AG09309 (cell line): ENCODE measurements at places on chromosomes 4 and X.

- no peak for DNase-seq
Measured at GRCh38 chrX:40263014-40263560, 165.3 kb upstream of the BCOR start.

DNA sequence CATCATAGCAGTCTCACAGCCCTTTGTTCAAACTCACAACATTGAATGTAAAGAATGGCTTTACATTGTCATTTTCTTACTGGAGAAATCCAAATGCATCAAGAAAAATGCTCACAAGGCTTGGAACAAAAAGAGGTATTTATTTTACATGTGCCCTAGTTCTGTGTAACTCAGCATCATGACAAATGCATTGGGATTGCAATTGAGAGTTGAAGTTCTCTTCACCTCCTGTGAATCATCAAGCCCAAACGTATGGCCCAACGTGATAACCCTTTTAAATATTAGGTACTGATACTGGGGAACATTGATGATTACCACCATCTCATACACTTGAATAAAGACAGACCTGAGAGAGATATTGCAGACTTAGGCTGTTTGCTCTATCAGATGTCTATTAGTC is 61.6 kb downstream of the GASK1B start:
- DNase-seq: no peak

- DNase-seq: no peak
Measured at GRCh38 chr4:16916719-16917337, 18.4 kb upstream of the LDB2 start.

- no peak for DNase-seq
Measured at GRCh38 chrX:68824152-68824433, 4.7 kb upstream of the EFNB1 start.

- DNase-seq: peak; percentile 18
Measured at GRCh38 chr4:183563874-183564273, 59.0 kb downstream of the ING2 start.

DNA sequence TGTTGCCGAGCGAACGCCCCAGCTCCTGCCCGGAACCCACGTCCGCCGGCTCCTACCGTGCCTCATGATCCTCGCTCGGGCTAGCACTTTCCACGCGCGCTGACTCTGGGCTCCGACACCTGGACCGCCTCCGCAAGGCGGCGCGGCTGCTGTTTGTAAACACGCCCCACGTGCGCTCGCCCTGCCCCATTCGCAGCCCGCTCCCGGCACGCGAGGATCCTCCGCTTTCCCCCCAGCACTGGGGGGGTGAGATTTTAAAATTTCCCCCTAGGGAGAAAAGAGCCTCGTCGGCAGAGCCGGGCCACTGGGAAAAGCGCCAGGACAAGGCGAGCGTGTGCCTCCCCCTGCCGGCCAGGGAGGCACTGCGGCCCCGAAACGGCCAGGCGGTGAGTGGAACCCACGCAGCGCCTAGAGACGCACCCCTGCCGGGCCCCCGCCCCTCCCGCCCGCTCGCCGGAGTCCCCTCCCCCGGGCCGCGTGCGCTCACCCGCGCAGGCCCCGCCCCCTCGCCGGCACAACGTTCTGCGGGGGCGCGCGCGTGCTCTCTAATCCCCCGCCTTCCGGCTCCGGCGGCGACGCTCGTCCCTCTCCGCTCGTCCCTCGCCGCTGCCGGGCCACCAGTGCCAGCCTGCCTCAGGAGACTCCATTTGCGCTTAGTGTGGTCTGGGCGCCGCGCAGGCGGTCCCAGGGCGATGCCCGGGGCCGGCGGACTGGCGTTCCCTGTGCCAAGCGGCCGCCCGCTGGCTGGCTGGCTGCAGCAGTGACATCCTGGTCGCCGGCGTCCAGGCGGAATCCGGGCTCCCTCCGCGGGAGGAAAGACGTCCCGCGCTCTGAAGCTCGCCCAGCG is at the start of gene TIGD2:
Gene TIGD2, plus strand, starts transcription at position 548 of the 847 bp plus-strand sequence. CDS start 1,442 bp downstream, outside the sequence.
- DNase-seq: peak; percentile 37

GRCh38 chrX:40086569-40087335 is 11.0 kb downstream of the BCOR start:
- no peak for DNase-seq

GRCh38 chr4:52358883-52359321 is 300.2 kb downstream of the USP46 start:
- DNase-seq: no peak

DNA sequence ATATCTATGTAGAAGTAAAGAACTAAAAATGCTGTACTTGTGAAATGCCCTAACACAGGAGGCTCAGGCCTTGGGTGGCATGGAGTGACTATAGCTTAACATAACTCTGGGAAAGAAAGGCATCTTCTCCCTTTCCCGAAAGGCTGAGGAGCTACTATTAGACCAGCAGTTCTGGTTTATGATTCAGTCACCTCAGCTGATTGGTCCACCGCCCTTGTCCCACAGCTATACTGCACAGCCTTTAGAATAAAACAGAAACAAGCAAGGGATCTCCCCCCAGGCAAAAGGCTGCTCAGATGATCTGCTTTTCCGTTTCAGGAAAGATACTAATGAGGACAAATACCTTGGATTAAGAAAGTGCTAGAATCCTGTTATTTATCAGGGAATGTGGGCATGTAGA is 171.3 kb downstream of the SNCA start:
- DNase-seq: no peak

GRCh38 chr4:41143311-41144039 is 70.9 kb downstream of the APBB2 start:
- DNase-seq: peak; percentile 96

- DNase-seq: no peak
Measured at GRCh38 chrX:56761167-56761566, 32.1 kb downstream of the NBDY start.

DNA sequence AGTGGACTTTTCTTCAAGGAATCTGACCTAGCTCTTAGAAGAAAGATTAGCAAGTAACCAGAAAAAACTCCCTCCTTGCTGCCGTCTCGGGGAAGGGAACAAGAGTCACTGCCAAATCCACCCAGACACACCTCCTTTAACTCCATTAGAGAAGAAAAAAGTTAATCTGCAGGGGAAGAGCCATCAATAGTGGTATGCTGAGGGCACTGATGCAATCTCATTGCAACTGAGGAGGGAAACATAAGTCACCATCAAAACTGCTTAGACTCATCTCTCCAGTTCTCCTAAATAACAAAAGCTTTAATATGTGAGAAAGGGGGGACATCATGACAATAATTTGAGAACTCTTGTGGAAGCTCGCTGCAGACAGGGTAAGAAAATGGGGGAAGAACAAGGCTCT is 49.3 kb upstream of the MAGED4B start:
- DNase-seq: no peak

DNA sequence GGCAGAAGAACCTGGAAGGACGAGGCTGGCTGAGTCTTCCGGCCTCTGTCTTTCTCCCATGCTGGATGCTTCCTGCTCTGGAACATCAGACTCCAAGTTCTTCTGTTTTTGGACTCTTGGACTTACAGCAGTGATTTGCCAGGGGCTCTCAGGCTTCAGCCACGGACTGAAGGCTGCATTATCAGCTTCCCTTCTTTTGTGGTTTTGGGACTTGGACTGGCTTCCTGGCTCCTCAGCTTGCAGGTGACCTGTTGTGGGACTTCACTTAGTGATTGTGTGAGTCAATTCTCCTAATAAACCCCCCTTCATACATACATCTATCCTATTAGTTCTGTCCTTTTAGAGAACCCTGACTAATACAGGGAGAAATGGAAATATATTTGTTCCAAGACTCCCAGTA is 265.8 kb downstream of the PCDH18 start:
- no peak for DNase-seq

- DNase-seq: no peak
Measured at GRCh38 chr4:4618847-4619246, 77.0 kb upstream of the STX18 start.

DNA sequence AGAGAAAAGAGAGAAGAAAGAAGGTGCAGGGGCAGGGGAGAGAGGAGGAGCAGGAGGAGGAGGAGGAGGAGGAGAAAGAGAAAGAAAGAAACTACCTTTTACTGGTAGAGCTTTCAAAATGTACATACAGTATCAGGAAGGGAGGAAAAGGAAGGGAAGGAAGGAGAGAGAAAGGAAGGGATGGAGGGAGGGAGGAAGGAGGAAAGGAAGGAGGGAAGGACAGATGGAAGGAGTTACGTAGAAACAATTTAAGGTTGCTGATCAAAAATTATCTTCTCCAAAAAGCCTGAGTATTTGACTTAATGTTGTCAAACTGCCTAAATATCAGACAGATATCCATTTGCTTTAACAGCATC is 13.4 kb downstream of the TBC1D9 start:
- DNase-seq: no peak

- DNase-seq: no peak
Measured at GRCh38 chr4:77149789-77150188, 7.2 kb upstream of the CCNG2 start.

- DNase-seq: no peak
Measured at GRCh38 chr4:4673070-4673469, 131.2 kb upstream of the STX18 start.

- peak; percentile 85 for DNase-seq
Measured at GRCh38 chr4:53478671-53479456, 101.4 kb downstream of the FIP1L1 start.

DNA sequence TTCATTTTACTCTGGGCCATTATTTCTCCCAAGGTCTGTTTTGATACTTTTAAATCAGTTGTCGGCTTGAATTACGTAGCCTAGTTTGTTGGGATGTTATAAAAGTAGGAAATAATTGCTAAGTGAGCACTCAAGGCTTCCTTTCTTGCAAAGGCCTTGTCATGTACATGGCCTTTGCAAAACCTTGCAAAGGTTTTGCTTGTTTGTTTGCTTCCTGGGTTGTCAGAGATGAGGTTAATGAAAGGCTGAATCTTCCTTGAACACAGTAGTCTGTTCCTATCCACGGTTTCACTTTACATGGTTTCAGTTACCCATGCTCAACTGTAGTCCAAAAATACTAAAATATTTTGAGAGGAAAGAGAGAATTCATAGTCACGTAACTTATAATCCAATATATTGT is 113.5 kb downstream of the NAA11 start:
- DNase-seq: no peak

GRCh38 chrX:131801066-131801465 is 222.0 kb upstream of the STK26 start:
- DNase-seq: no peak

DNA sequence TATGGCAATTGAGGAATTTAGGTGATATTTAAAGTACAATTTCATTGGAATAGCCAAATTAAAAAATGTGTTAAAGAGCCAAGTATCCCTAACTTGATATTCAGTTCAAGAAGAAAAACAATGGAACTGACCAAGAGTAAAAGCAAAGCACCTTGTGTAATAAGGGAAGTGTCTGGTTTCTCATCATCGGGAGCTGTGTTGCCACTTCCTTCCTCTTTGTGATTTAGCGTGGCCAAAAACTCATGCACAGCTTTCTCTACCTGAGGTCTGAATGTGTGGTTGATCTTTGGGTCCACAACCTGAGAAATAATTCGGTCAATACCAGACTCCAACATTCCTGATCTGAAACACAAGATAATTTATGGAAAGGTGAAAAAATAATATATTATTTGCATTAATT is 12.4 kb downstream of the BOD1L1 start:
- DNase-seq: no peak

- no peak for DNase-seq
Measured at GRCh38 chr4:143344774-143345173, 8.1 kb downstream of the GAB1 start.

DNA sequence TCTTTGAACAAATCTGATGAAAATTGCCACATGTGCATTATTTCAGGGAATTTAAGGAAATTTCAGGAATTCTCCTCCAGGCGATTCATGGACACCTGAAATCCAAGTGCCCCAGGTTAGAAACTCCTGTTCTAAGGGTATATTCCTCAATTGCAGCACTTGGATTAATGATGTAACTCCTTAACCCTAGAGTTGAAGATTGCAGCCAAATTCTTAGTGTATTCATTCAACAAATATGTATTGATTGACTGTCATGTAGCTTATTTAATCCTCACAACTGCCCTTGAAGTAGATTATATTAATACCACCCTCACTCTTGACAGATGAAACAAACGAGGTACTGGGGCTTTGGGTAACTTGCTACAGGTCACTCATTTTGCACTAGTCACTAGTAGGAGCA is 11.3 kb downstream of the CETN2 start:
- no peak for DNase-seq

- DNase-seq: no peak
Measured at GRCh38 chrX:153509592-153509991, 7.8 kb upstream of the ATP2B3 start.

- no peak for DNase-seq
Measured at GRCh38 chr4:134687646-134688628, 486.3 kb upstream of the PABPC4L start.

DNA sequence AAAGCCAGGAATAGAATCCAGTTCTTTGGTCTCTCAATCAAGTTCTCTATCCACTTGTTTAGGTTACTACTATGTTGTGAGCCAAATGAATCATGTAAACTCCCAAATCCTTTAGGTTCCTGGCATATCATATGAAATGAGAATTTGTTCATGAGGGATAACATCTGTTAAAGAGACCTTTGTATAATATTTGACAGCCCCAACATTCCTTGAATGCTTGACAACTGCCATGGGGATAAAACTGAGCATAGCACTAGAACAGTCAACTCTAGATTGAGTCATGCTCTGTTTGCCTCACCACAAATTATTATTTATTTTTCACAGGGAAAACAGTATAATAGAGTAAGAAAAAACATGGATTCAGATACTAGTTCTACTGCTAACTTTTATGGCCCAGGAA is 93.3 kb downstream of the NAA11 start:
- DNase-seq: no peak

GRCh38 chrX:119374736-119375135 is 24.4 kb upstream of the SLC25A43 start:
- DNase-seq: peak; percentile 13

DNA sequence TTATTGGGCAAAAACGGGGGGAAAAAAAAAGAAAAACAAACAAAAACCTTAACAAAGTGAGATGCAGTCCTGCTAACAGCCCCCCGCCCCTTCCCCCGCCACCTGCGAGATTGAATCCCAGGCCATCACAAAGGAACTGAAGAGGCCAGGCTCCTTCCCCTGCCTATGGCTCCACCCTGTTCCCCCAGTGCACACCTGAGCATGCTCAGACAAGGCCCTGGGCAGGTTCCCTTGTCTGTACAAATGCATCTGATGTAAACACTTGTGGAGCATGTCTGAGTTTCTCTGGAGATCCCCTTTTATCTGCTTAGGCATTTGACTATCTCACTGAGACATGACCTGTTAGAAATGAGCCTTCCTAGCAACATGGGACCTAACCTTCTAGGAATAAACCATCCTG is 983.7 kb upstream of the PABPC4L start:
- no peak for DNase-seq

GRCh38 chrX:104913348-104913747 is 307.1 kb downstream of the TEX13A start:
- no peak for DNase-seq

GRCh38 chr4:105068516-105068915 is 78.2 kb upstream of the TET2 start:
- no peak for DNase-seq

GRCh38 chr4:141229408-141230101 is 8.9 kb downstream of the ZNF330 start:
- DNase-seq: no peak

- no peak for DNase-seq
Measured at GRCh38 chrX:11870789-11871188, 112.8 kb downstream of the MSL3 start.
